Naive thymus-derived CD8-positive, alpha-beta T cell (primary cell): ENCODE measurements at places on chromosomes 2 and 18.

GRCh38 chr2:36379710-36380448 is 24.3 kb downstream of the CRIM1 start:
- no peak for DNase-seq

GRCh38 chr2:227507963-227508362 is 36.0 kb downstream of the AGFG1 start:
- DNase-seq = no peak

- DNase-seq = no peak
These were observed 58.0 kb upstream of the EDAR start for GRCh38 chr2:109046925-109047508.

DNA sequence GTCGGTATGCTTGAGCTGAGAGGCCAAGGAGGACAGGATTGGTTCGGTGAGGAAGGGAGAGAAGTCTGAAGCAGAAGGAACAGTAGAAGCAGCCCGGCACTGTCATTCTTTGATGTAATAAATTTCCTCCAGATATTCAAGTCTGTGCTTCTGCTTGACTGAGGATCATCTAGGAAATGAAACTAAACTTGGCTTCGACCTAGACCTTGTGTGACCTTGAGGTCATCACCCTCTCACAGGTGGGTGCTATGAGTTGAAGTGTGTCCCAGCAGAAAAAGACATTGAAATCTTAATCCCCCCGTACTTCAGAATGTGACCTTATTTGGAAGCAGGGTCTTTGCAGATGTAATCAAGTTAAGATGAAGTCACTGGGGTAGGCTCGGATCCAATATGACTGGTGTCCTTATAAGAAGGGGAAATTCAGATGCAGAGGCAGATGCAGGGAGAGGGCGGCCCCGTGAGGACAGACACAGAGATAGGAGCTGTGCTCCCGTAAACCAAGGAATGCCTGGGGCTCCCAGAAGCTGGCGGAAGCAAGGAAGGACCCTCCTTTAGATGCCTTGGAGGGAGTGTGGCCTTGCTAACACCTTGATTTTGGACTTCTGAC is 49.0 kb downstream of the PRKCE start:
- no peak for DNase-seq

DNA sequence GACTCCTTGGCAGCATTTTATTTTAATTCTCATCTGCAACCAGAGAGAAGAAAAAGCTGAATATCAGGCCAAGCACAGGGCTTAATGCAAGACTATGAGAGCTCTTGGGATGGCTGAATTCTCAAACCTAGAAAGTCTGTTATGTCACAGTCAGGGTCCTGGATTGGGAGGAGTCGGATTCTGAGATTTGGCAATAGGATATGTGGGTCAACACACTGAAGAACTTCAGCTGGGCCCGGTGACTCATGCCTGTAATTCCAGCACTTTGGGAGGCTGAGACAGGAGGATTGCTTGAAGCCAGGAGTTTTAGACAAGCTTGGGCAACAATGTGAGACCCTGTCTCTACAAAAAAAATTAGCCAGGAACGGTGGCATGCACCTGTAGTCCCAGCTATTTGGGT is 102.4 kb downstream of the COL3A1 start:
- DNase-seq = no peak

GRCh38 chr2:65264821-65265670 is 37.4 kb downstream of the ACTR2 start:
- no peak for DNase-seq

DNA sequence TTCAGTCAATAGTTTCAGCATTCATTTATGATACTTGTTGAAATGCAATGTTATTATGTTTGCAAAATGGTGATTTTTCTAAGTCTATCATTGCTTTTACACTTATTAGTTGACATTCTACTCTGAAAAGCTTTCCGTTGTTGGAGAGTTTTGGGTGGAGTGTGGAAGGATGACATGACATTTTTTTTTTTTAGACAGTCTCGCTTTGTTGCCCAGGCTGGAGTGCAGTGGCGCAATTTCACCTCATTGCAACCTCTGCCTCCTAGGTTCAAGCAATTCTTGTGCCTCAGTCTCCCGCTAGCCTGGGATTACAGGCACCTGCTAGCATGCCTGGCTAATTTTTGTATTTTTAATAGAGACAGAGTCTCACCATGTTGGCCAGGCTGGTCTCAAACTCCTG is 29.8 kb downstream of the PIKFYVE start:
- DNase-seq = no peak

- no peak for DNase-seq
These were observed 137.1 kb downstream of the RPIA start for GRCh38 chr2:88828397-88829137.

GRCh38 chr2:105961599-105962146 is 217.0 kb downstream of the NCK2 start:
- no peak for DNase-seq

- DNase-seq = no peak
These were observed 69.4 kb upstream of the ARHGAP28 start for GRCh38 chr18:6659963-6660725.

GRCh38 chr2:188092734-188093133 is 198.9 kb upstream of the GULP1 start:
- DNase-seq = no peak

GRCh38 chr2:223519471-223519870 is 82.7 kb downstream of the SCG2 start:
- DNase-seq = no peak

DNA sequence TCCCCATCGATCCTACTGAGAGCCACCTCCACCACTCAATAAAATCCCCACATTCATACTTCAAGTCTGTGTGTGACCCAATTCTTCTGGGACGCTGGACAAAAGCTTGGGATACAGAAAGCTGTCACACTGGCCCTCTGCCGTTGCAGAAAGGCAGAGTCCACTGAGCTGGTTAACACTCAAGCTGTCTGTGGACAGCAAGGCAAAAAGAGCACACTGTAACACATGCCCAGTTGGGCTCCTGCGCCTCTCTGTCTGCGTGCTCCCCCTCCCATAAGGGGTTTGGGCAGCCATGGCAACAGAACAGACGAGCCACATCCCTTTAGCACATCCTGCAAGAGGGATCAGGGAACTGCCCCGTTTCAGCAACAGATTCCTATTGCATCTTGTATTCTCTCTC is 106.9 kb upstream of the RGPD4 start:
- no peak for DNase-seq

DNA sequence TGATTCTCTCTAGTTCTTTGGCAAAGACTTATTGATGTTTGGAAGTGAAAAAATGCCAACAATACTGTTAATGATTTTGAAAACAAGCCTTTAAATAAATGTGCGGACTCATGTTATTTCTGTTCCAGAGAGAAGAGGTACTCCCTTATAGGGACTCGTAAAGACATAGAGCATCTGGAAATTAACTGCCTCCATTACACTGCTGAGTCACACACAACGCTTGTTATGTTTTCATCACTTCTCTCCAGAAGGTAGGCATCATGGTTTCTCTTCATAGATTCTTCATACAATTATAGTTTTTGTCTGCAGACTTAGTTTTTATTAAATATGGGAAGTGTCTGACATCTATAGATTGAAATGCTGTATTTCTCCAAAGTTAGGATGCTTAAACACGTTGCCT is 302.5 kb upstream of the EPC2 start:
- no peak for DNase-seq

DNA sequence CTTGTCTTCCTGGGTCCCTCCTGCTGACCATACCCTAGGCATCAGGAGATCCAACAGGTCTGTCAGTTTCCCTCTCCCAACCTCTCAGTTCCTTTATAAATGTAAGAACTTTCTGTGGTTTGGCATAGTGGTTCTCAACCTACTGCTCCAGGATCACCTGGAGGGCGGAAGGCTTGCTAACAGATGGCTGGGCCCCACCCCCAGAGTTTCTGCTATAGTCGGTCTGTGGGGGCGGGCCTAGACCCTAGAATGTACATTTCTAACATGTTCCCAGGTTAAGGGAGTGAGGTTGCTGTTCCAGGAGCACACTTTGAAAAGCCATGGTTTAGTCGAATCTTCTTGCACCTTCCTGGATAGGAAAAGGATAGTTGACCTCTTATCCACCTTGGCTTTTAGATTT is 37.0 kb downstream of the HK2 start:
- DNase-seq = no peak

- no peak for DNase-seq
These were observed 36.3 kb downstream of the PIEZO2 start for GRCh38 chr18:11113046-11113548.

DNA sequence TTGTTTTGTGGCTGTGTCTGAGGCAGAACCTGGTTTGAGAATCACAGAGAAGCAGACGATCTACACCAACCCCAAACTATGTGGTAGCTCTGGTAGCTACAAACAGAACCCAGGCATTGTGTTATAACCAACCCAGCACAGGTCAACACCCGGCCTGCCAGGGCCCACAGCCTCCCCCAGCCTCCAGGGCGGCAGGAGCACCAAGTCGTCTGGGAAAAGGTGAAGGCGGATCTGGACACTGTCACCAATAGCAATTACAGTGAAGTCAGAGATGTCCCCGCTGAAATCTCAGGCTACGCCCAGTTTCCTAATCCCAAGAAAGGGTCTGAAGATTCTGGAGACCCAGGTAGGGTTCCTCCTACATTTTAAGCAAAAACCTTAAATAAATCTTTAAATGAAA is 3.6 kb downstream of the HJURP start:
- DNase-seq = no peak

DNA sequence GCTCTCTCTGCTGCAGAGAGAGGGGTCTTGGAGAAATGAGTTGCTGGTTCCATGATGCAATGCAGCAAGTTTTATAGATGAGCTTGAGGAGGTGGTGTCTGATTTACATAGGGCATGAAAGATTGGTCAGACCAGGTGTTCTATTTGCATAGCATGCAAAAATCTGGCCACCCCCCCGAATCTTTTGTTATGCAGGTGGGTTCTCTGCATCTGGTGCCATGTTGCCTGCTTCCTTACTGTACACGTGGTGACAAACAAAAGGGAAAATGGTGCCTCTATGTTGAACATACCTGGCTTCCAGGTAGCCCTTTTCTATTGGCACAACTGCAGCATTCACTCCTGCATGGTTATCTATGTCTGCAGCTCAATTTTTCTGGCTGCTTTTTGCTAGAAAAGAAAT is 169.4 kb downstream of the GALNT1 start:
- DNase-seq = no peak

- no peak for DNase-seq
These were observed 37.1 kb upstream of the ASAP2 start for GRCh38 chr2:9169349-9170107.

- DNase-seq = no peak
These were observed 166.5 kb downstream of the MTX2 start for GRCh38 chr2:176435729-176436128.

GRCh38 chr2:178863856-178864620 is 56.8 kb upstream of the TTN start:
- no peak for DNase-seq

DNA sequence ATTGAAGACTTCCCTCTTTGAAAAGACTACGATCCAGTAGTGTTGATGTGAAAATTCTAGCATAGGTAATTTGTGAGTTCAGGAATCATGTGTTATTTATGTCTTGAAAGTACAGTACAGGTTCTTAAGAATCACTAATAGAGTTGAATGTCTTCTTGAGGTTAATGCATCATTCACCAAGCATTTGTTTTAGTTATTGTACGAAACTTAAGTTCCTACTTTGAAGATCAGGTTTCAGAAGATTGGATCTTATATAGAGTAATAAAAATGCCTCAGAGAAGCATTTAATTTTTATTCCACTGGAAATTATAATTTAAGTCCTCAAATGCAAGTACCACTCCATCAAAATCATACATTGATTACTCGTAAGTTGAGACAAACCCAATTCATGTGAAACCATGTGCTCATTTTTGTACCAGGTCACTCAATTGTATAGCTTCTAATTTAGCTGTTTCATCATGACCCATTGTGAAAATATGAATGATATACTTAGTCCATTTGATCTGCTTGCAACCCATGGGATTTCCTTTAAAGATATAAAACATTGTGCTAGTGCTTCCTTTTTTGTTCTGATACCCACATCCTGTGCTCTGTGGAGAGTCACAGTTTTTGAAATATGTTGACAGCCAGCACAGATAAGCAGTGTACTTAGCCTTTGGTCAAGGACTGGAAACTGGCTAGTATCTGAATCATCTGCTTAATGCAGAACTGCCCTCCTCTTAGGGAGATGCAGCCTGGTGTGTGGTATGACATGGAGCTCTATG is 22.5 kb upstream of the RAB27B start:
- DNase-seq = no peak

- no peak for DNase-seq
These were observed 15.9 kb upstream of the SEC11C start for GRCh38 chr18:59123588-59124369.

DNA sequence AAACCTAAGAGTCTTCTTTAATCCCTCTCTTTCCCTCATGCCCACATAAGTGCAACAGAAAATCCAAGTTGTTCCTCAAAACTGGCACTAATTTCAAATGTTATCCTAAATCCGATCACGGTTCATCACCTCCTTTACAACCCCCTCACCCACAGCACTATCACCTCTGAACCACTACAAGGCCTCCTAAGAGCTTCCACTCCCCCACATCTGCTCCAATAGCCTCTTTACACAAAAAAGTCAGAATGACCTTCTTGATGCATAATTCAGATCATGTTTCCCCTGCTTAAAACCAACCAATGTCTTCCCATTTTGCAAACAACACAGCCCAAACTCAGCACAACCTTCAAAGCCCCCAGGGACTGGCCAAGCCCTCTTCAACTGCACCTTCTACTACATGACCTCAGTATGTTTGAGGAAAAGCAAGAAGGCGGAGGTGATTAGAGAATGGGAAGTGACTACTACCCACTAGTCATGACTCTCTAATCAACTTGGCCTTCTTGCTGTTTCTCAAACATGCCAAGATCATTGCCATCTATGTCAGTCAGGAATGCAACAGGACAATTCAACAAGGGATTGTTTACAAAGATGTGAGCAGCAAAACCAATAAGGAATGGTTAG is 34.6 kb upstream of the GCC2 start:
- DNase-seq = no peak

DNA sequence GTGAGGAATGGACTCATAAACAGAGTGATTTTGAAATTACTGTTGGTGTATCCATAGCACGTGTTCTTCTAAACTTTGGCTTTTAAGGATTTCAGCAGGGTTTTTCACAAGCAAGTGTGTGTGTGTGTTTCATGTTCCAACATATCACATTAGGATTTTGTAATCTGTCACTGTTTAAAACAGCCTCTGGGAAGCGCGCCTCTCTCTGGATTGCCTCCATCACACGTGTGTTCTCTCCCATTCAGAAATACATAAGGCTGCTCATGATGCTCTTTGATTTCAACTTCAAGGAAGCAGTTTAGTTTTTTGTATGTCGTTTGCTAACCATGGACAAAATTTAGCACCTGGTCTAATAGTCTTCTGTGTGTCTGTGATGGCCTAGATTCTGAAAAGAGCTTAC is 370.4 kb downstream of the MTX2 start:
- no peak for DNase-seq

DNA sequence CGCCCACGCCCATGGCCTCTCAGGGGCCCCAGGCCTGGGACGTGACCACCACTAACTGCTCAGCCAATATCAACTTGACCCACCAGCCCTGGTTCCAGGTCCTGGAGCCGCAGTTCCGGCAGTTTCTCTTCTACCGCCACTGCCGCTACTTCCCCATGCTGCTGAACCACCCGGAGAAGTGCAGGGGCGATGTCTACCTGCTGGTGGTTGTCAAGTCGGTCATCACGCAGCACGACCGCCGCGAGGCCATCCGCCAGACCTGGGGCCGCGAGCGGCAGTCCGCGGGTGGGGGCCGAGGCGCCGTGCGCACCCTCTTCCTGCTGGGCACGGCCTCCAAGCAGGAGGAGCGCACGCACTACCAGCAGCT is 2.4 kb downstream of the B3GNT7 start:
- DNase-seq = no peak
